ENCODE measurements at places on chromosomes 12 and 14. TPM values are rescaled to one million over a fixed set of nuclear protein-coding genes. Genes with fewer than 3 reads are reported as not detected.

- peak; percentile 55 for DNase-seq
These were observed 15.2 kb downstream of the DCAF4 start for GRCh38 chr14:72941286-72941985.

DNA sequence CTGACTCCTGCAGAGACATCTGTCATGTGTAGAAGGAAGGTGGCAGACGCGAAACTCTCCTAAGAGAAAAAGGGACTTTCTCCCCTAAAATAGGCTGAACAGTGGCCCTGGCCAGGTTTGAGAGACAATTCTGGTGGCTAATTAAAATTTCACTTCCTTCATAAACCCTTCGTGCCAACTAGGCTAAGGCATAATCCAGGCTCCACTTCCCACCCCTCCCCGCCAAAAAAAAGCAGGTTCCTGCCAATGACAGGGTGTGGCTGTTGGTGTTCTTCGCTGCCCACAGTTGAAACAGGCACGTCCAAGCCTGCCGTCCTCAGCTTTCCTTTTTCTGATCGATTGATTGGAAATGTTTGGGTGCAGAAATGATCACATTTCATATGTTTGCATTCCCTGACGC lies 144.6 kb downstream of the GCH1 start:
- DNase-seq, result no peak

DNA sequence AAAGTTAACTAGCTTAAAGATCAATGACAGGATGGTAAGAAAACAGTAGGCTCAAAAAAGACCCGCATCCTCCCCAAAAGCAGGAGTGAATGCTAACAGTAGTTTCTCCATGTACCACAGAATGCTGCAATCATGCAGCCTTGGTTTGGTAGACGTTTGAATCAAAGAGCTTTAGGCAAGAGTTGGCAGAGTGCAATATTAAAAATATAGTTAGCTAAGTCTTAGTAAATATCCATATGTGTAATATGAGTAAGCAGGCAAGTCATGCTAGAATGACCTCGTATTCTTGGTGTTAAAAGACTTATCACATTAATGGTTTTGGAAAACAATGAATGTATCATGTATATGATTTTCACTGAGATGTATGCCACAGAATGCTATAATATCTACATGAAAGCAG lies 18.8 kb upstream of the KLRF1 start:
- no peak for DNase-seq

DNA sequence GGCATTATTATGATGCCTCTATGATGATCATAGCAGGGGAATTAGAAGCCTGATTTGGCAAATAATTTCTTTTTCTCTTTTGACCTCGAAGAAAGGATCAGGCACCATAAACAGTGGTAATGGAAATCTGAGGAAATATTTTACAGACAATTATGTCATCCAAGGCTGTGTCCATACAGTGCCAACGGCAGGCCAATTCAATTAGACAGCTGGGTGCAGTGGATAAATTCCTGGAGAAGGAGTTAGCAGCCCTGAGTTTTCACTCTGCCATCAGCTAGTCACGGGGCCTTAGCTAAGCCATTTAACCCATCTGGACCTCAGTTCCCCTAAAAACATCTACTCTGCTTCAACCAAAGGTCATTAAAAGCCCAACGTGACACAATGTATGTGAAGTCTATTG lies 4.1 kb downstream of the TPH2 start:
- DNase-seq, result no peak

GRCh38 chr12:52278575-52279421 lies 4.4 kb downstream of the KRT86 start:
- DNase-seq, result no peak

The RTL1 gene
- total RNA-seq, result not detected

- no peak for DNase-seq
These were observed 13.9 kb downstream of the DNM1L start for GRCh38 chr12:32693036-32693435.

- DNase-seq, result no peak
These were observed 35.3 kb downstream of the SLC2A14 start for GRCh38 chr12:7837366-7837765.

DNA sequence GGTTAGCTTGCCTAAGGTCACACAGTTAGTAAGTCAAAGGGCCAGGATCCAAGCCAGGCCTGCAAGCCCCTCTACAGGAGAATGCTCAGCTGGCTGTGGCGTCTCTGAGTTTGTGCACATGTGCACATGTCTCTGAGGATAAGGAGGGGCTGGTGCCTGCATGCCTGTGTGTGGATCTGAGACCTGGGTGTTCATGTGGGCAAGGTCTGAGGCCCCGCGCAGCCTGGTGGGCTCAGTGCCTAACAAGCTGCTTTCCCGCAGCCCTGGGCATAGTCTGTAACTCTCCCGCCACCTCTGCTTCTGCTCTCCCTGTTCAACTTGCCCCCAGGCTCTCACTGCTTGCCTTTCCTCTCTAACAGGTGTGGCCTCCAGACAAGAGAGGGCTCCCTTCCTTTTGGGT lies 4.3 kb upstream of the SLC6A12 start:
- no peak for DNase-seq

The SLC39A9 gene
- total RNA-seq, result 78.9 TPM

DNA sequence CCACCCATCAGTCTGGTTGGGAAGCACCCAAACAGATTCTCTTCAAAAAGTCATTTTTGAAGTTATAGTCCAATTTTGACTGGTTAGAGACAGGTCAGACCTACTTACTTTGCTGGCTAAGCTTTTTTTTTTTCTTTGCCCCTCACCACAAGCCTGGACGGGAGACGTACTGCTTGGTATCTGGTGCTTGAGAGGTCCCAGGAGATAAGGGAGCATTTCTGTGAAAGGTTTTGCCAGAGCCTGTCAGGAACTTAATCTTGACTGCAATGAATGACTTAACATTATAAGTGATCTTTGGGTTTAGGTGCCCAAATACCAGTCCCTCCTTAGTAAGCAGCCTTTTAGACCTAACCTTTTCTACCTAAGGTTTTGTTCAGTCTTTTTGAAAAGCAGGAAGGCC lies 6.3 kb downstream of the MTHFD1 start:
- no peak for DNase-seq

The PPM1H gene
- 55.9 TPM for total RNA-seq

DNA sequence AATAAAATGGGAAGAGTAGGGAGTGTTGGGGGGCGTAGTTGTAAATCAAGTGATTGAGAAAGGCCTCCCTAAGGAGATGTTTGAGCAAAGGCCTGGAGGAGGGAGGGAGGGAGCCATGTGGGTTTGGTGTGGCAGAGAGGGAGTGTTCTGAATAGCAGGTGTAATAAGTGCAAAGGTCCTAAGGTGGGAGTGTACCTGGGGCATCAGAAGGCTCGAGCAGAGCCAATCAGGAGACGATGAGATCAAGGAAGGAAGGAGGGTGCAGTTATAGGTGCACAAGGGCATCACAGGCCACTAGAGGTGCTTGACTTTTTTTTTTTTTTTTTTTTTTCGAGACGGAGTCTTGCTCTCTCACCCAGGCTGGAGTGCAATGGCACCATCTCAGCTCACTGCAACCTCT lies 77.9 kb upstream of the PLXNC1 start:
- no peak for DNase-seq

GRCh38 chr14:65239938-65240296 lies 137.6 kb upstream of the MAX start:
- DNase-seq, result no peak

- DNase-seq, result no peak
These were observed 86.8 kb downstream of the PDE3A start for GRCh38 chr12:20455001-20455706.

DNA sequence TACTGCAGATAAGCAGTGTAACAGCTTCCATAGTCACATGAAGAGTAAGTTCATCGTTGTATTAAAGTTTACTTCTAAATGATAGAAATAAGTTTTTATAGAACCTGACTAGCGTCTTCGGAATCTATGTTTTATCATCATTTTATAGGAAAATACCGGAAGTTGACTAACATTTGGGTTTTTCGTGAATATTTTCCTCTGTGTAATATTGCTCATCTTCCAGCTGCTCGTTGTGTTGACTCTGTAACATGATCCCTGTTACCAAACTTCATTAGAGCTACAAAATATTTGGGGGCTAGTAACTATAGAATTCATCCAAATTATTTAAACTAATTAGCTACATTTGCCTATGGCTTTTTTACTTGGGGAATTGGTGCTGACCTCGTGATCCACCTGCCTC lies 37.2 kb downstream of the DDX51 start:
- no peak for DNase-seq

The KRT6A gene
- not detected for total RNA-seq

The SINHCAF gene
- 26.9 TPM for total RNA-seq

GRCh38 chr14:91367173-91368171 lies 50.1 kb downstream of the CCDC88C start:
- no peak for DNase-seq

The SMOC1 gene
- total RNA-seq, result 1.7 TPM

The RPS6KL1 gene
- 6.5 TPM for total RNA-seq

- no peak for DNase-seq
These were observed 35.1 kb downstream of the DHX37 start for GRCh38 chr12:124953689-124954405.

- no peak for DNase-seq
These were observed 7.9 kb upstream of the GNG2 start for GRCh38 chr14:51852541-51852940.

DNA sequence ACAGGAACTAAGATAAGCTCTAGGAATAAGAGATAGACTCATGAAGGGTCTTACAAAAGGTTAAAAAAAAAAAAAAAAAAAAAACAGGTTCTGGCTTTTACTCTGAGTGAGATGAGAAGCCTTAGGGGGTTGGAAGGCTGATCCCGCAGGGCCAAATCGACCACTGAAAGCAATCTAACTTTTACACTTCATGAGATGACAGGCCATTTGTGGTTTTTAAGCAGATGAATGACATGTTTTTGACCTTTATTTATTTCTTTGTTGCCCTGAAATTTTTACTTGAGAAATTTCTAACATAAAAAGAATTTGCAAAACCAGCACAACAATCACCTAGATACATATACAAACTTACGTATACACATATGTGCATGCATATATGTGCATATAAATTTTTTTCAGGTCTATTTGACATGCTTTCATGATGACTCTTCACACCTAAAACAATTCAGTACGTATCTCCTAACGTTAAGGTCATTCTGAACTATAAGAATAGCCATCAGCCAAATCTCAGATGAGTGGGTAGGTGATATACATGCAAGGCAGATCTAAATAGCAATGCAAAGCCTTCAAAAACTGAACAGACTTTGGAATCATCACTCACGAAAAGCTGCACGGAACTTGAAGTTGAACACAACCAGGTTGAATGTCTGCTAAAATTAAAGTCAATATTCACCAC lies 87.0 kb downstream of the R3HDM2 start:
- DNase-seq, result no peak

The KRT82 gene
- not detected for total RNA-seq

The CFAP54 gene
- 0.15 TPM for total RNA-seq

The EML1 gene
- total RNA-seq, result 61.0 TPM

DNA sequence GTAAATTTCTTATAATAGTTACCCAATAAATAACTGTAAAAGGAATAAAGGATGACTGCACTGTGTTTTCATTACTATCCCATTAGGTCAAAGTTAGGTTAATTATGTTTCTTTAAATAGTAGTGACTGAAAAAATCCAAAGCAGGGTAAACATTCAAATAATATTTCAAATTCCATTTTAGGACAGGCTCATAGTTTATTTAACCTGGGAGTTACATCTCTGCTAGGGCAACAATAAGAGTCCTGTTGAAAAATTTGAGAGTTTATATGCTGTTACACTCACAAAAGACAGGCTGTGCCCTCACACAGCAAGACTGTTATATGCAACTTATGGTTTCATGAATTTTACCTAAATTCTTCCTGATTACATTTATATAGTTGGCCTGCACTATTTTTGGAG lies 8.0 kb downstream of the ERP27 start:
- DNase-seq, result no peak

DNA sequence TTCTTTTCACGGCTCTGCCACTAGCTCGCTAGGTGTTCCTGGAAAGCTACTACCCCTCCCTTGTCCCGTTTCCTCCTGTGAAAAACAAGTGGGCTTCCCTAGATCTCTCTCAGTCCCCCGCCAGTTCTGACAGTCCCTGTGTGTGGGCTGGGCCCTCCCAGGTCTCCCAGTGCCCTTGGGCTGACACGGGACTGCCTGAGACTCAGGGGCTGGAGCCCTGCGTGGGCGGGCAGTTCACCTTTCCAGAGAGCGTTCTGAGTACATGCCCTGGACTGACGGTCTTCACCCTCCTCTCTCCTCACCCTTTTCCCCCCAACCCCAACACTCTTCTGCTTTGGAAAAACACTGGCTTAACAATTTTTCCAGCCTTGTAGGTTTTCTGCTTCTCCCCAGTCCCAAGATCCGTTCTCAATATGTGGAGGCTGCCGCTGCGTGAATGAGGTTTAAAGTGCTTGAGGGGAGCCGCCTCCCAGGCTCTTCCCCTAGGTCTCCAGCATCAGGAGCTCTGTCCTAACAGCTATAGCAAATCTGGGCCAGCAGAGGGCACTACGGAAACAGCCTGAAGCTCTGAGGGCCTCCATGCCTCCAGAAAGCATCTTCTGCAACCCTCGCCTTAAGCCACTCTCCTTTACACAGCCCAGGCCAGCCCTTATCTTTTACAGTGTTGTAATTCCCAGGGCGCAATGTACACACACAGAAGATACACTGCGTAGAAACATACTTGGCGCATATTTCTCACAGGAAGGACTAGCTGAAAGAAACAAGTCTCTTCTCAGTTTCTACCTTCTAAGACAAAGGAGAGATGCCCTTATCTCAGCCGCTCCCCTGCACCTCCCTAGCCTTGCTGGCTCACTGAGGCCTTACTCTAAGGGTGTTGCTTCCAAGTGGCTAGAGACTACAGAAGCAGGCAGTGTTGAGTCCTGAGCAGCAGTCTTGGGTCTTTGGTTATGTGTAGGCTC lies 10.4 kb upstream of the DCD start:
- no peak for DNase-seq

The LIMA1 gene
- total RNA-seq, result 120 TPM

The TAS2R7 gene
- not detected for total RNA-seq

The HOXC11 gene
- not detected for total RNA-seq

The HOXC5 gene
- not detected for total RNA-seq

- DNase-seq, result no peak
These were observed 6.4 kb upstream of the PTMS start for GRCh38 chr12:6759741-6760140.

- no peak for DNase-seq
These were observed 17.2 kb upstream of the ELK3 start for GRCh38 chr12:96177013-96177412.

The CLEC14A gene
- not detected for total RNA-seq

DNA sequence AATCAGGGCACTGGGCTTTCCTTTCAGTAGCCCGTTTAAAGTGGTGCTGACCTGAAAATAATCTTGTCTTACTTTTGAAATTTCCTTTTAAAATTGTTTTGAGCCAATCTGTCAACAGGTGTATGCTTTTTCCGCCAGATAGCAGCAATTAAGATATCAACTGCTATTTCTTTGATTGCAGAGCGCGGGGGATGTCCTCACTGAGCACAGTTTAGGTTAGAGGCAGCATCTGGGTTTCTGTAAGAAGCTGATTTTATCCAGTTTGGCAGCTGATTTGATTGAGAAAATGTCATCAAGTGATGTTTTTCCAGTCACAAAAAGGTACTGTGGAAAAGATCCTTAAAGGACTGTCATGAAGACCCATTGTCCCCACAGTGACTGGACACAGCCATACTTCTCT lies 371.8 kb downstream of the ADAMTS20 start:
- DNase-seq, result no peak

The KLHL33 gene
- total RNA-seq, result not detected

The BEGAIN gene
- total RNA-seq, result 6.5 TPM

GRCh38 chr14:39722547-39723273 lies 290.5 kb upstream of the FBXO33 start:
- DNase-seq, result no peak

- no peak for DNase-seq
These were observed 32.0 kb downstream of the RFLNA start for GRCh38 chr12:124326871-124327270.
